ENCODE measurements at places on chromosomes 12 and 14.

DNA sequence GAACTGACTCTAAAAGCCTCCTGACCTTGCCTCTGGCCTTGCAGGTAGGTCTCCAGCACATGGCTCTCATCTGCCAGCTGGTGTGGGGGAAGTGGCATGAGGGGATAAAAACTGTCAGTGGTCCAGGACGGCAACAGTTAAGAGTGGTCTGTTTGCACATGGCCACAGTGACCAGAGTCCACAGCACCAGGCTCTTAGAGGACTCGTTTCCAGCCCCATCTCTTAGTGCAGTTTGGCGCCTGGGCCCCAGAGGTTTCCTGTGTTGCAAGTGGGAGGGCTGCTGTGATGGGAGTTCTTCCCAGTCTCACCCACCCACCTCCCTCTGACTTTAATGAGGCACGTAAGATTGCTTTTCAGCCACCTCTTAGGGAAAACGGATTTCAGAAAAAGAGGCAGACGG is 37.0 kb downstream of the APPL2 start:
- DNase-seq, result no peak

- DNase-seq, result no peak
Observed at GRCh38 chr12:98446060-98446459, 69.3 kb upstream of the TMPO start.

- DNase-seq, result no peak
Observed at GRCh38 chr14:63893701-63894458, 41.1 kb downstream of the SYNE2 start.

- DNase-seq, result peak; percentile 45
Observed at GRCh38 chr12:131132118-131132892, 178.6 kb downstream of the ADGRD1 start.

- DNase-seq, result no peak
Observed at GRCh38 chr14:80996049-80996901, 40.9 kb downstream of the TSHR start.

DNA sequence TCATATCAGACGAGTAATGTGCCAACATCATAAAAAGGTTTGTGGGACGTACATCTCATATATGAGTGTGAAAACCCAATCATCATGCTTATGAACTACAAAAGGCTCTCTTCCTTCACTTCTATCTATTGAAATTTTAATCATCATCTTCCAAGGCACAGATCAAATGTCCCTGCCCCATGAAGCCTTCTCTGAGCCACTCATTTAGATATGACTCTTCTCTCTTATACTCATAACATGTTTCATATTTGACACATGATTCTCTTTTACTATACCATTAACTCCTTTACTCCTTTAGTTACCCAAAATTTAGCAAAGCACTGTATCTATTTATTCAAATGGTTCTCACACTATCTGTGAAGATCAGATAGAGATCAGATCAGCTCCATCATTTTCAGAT is 22.2 kb downstream of the RALGAPA1 start:
- no peak for DNase-seq

GRCh38 chr14:36028665-36029064 is 147.9 kb downstream of the PTCSC3 start:
- DNase-seq, result no peak

GRCh38 chr12:52629281-52630007 is 11.1 kb upstream of the KRT73 start:
- no peak for DNase-seq

GRCh38 chr14:99146616-99147365 is 125.2 kb downstream of the BCL11B start:
- no peak for DNase-seq

- DNase-seq, result no peak
Observed at GRCh38 chr14:104799244-104800014, 1.5 kb upstream of the ZBTB42 start.

DNA sequence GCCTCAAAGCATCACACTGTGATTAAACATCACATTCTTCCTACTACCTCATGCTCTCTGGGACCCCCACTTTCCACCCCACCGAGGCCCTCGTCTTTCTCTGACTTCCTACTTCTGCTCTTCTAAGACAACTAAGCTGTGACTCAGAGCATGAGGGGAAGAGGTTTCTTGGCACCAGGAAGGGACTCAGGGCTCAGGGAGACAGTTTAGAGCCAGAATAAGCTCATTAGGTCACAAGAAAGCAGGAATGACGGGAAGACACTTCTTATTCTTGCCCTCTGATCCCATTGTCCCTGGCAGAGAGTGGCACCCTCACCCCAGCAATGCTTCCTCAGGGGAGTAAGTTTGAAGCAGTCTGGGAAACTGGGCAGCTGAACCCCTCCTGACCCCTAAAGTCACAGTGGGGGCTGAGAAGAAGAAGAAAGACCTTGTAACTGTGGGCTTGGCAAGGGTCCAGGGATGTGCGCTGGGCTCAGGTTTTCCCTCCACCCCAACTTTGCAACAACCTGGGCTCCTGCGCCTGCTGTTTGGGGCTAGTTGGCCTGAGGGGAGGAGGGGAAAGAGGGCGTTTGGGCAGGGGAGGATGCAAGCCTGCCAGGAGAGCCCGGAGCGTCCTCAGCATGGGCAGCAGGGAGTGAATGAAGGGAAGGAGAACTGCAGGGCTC is 64.6 kb upstream of the ACTN1 start:
- no peak for DNase-seq

DNA sequence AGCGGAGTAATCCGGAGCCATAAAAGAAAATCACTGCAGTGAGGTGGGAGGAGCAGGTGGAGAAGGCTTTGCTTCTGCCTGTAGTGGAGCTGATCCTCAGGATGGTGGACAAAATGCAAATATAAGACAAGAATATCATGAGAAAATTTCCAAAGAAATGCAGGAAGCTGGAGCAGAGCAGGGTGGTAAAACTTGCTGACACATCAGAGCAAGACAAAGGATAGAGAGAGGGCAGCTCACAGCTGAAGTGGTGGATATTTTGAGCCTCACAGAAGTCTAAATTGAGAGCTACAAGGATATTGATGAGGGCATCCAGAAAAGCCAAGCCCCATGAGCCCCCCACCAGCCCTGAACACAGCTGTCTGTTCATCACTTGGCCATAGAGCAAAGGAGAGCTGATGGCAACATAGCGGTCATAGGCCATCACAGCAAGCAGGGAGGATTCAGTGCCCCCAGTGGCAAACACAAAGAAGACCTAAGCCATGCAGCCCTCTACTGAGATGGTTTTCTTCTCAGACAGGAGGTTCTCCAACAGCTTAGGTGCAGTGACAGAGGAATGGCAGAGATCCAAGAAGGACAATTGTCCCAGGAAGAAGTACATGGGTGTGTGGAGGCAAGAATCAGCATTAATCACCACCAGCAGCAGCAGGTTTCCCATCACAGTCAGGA is 30.0 kb upstream of the ANP32D start:
- DNase-seq, result no peak

GRCh38 chr14:91835920-91836843 is 31.2 kb downstream of the TC2N start:
- DNase-seq, result peak; percentile 66

- DNase-seq, result no peak
Observed at GRCh38 chr14:75329369-75329768, 50.7 kb downstream of the FOS start.

DNA sequence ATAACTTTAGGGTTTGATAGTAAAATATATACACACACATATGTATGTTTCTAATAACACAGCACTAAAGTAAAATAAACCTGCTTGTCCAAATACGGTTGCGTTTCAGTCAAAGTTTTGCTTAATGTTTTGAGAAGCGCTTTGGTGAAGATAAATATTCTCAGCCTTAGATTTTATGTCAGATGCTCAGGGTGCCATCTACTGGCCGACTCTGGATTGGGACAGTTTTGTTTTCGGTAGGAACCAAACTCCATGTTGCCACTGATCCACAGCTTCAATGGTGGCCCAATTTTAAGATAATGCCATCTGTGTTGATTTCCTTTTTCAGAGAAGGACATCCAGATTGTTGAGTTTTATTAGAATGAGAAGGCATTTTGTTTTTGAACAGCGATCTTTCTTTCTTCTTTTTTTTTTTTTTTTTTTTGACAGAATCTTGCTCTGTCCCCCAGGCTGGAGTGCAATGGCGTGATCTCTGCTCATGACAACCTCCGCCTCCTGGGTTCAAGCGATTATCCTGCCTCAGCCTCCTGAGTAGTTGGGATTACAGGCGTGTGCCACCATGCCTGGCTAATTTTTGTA is 43.1 kb downstream of the LLPH start:
- DNase-seq, result no peak

GRCh38 chr14:94548999-94549985 is 11.9 kb upstream of the SERPINA4 start:
- peak; percentile 6 for DNase-seq

- DNase-seq, result no peak
Observed at GRCh38 chr14:102591372-102591943, 991 bp upstream of the RCOR1 start.

GRCh38 chr12:53185582-53186153 is 4.9 kb upstream of the CSAD start:
- no peak for DNase-seq

DNA sequence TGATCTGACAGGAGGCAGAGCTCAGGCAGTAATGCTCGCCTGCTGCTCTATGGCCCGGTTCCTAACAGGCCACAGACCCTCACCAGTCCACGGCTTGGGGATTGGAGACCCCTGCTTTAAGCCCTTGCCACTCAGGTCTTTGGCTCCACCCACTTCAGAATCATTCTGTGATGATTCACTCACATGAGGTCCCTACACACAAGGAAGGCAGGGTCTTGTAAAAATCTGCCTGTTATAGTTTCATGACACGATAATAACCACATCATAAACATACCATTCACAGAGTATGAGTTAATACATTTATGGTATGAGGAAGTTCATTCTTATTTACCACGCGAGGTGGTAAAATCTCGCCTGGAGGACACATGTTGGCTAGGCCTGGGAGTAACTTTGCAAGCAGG is 29.0 kb upstream of the MAX start:
- DNase-seq, result no peak

DNA sequence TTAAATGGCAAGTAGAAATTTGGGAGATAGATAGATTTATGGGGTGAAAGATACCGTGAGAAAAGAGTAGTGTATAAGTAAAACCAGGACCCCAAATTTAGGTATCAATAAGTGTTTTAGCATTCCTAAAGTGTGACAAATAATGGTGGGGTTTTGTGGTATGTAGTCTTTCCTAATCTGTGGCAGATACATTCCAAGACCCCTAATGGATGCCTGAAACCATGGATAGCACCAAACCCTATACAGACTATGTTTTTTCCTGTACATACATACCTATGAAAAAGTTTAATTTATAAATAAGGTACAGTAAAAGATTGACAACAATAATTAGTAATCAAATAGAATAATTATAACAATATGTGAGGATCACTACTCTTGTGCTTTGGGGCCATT is 14.4 kb upstream of the TCP11L2 start:
- no peak for DNase-seq

- no peak for DNase-seq
Observed at GRCh38 chr14:98592611-98593170, 679.3 kb downstream of the BCL11B start.

- peak; percentile 17 for DNase-seq
Observed at GRCh38 chr14:67514650-67515385, 18.3 kb upstream of the PLEKHH1 start.

GRCh38 chr14:100138082-100138787 is 21.2 kb downstream of the DEGS2 start:
- DNase-seq, result no peak

DNA sequence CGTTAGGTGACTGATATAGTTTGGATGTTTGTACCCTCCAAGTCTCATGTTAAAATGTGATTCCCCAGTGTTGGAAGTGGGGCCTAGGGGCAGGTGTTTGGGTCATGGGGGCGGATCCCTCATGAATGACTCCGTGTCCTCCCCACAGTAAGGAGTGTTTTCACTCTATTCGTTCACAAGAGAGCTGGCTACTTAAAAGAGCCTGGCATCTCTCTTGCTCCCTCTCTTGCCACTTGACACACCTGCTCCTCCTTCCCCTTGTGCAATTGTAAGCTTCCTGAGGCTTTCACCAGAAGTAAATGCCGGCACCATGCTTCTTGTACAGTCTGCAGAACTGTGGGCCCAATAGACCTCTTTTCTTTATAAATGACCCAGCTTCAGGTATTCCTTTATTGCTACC is 2.6 kb downstream of the IFI27L2 start:
- DNase-seq, result no peak

DNA sequence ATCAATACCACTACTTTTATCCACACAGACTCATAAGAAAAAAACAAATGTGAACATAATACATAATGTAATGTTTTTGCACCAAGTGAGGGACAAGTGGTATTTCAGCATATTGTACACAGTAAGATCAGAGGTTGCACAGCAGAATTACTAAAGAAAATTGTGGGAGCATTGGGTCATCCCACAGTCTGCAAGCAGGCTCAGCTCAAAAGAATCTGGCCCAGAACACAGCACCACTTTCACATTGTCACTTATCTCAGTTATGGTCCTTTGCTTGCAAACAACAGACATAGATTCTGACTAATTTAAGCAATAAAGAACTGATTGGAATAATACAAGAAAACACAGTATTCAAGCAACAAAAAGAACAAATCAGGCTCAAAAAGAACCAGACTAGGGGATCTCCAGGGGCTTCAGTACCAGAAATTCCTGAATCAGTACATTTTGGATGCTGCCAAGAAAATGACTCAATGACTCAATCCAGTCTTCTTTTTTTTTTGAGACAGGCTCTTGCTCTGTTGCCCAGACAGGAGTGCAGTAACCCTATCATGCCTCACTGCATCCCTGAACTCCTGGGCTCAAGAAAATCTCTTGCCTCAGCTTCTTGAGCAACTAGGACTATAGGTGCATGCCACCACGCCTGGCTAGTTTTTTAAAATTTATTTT is 42.9 kb upstream of the EEA1 start:
- DNase-seq, result no peak

- DNase-seq, result no peak
Observed at GRCh38 chr14:95533822-95534221, 1.0 kb upstream of the GLRX5 start.

DNA sequence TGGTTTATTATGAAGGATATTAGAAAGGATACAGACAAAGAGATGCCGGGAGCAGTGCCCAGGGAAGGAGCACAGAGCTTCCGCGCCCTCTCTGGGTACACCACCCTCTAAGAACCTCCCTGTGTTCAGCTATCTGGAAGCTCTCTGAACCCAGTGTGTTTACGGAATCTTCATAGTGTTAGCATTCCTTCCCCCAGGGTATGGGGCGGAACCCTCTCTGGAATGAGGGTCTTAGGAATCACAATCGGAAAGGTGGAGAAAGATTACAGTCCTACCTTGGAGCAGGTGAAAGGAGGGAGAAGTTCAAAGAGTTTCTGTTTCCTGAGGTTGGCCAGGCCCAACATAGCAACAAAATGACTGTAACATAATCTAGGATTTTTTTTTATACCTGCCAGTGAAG is 6.8 kb upstream of the NUDT4 start:
- DNase-seq, result no peak

- no peak for DNase-seq
Observed at GRCh38 chr12:128794661-128795529, 28.9 kb downstream of the SLC15A4 start.

DNA sequence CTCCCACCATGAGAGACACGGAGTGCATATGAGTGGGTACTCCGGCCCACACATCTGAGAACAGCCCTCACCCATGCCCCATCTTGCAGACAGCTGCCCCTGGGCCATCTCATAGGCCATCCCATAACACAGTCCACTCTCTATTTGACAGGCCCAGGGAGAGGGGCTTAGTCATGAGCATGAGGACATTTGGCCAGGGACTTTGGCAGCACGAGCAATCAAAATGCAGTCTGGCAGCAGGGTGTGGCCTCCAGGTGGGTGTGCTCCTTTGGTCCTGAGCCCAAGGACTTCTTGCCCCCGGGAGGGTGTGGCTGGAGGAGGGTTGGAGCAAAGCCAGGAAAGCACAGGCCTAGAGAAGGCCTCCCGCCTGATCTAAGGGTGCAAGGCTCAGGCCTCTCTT is 25.6 kb downstream of the EMP1 start:
- DNase-seq, result no peak
